ENCODE measurements at places on chromosomes 3 and 15.

GRCh38 chr3:186967686-186968085, 37.4 kb downstream of the ST6GAL1 start:
- no peak for DNase-seq

- no peak for DNase-seq
These were observed 922 bp downstream of the RAB11A start for GRCh38 chr15:65869954-65870871.

DNA sequence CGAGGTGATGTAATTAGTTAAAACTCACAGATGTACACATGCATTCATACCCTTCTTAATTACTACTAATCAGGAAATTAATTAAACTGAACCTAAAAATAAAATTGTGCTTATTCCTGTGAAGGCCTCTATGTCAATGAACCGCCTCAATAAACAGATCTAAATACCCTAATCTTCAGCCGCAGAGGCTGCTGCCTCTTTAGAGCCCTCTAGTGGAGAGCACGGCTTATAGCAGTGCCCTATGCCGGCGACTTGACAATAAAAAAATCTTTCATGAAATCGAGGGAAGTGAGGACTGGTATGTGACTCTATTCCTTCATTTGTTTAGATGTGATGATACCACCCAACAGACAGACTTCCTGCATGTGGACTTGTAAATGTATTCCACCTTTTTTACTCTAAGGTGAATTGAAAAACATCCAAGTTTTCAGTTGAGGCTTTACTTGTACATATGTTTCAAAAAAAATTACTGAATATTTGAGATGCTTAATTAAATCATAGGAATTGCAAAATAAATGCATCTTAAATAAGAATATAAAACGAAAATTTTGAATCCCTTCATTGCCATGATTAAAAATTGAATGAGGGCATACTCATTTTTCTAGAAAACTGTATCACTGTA, 8.3 kb upstream of the EPHA3 start:
- no peak for DNase-seq

- no peak for DNase-seq
These were observed 80.7 kb upstream of the PSMD6 start for GRCh38 chr3:64104006-64104405.

GRCh38 chr3:126959921-126960603, 22.9 kb upstream of the PLXNA1 start:
- no peak for DNase-seq

GRCh38 chr3:124967964-124968363, 33.4 kb upstream of the MUC13 start:
- DNase-seq = no peak

GRCh38 chr15:92503889-92504288, 110.2 kb downstream of the ST8SIA2 start:
- DNase-seq = no peak

DNA sequence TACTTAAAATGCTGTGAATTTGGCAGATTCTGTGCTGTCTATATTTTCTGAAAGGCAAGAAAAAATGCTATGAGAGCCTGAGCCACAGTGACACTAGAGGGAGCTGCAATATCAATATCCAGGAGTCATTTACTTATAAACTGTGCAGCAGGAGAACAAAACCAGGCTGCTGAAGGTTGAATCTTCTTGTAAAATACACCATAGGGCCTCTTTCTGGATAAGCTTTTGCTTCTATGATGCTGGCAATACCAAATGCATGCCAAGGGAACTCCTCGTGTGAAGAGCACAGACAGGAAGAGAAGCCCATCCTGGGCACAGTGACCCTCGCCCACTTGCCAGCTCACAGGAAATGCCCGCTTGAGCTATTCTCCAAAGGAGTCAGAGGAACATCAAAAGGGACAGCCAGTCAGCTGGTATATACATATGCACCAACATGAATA, 48.0 kb upstream of the TSPAN3 start:
- no peak for DNase-seq

- peak; percentile 57 for DNase-seq
These were observed 83.7 kb downstream of the ETV5 start for GRCh38 chr3:186025161-186025560.

DNA sequence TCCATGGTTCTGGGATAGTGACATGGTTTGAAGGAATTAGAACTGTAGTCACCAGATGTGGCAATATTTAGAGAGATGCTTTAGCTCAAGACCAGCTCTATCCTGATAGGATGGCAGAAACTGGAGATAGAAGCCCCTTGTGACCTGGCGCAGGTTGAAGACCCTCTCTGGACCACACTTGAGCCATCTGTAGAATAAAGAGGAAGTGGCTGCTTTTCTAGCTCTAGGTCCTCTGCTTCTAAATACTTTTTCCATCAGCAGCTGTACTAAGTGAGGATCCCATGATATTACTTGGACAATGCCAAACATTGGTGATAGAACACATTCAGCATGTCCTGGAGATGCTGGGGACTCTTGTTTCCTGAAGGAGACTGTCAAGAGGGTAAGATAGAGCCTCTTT, 172.6 kb downstream of the PDCD6IP start:
- no peak for DNase-seq

GRCh38 chr3:20105513-20106280, 65.5 kb downstream of the KAT2B start:
- no peak for DNase-seq

- no peak for DNase-seq
These were observed 53.7 kb downstream of the TRIM42 start for GRCh38 chr3:140731440-140732119.

GRCh38 chr3:81695302-81695701, 66.1 kb downstream of the GBE1 start:
- no peak for DNase-seq

GRCh38 chr3:169026543-169027182, 636.8 kb downstream of the MECOM start:
- no peak for DNase-seq

DNA sequence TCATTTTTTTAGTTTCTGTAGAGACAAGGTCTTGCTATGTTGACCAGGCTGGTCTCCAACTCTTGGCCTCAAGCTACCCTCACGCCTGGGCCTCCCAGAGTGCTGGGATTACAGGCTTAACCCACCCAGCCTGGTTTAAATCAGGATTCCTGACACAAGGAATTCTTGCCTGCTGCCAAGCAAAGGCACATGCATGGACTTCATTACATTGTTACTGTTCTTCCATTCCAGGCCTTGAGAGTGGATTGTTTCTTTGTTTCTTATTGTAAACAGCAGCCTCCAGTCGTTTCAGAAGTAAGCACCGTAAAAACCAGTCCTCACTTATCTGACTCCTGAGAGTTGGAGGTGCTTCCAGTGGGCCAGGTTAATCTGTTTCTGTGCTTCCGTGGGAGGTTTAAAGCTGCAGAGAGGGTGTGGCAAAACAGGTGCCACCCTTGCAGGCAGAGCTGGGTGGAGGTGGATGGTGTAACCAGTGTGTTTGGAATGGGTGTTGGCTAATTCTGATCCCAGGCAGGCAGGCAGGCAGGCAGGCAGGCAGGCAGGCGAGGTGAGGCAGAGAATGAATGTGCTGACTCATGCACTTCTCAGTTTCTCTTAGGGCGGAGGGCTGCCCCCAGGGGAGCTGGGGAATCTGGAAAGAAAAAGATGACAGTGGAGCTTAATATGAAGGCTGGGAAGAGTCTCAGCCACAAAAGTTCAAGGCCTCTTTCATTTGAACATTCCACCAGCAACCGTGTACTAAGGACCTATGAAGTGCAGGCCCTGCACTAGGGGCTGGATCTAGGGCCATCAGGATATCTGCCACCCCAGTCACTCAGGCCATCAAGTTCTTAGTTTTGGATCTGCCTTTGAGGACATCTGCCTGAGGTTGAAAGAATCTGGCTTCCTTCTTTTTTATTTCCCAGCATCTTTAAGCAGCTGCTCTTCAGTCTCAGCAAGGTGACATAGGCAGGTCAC, 37.0 kb upstream of the CDCP1 start:
- DNase-seq = no peak

- no peak for DNase-seq
These were observed 428.8 kb downstream of the PYDC2 start for GRCh38 chr3:191889756-191890155.

GRCh38 chr15:55739641-55740040, 3.3 kb downstream of the PRTG start:
- DNase-seq = no peak

- DNase-seq = no peak
These were observed 1237.9 kb downstream of the ROBO2 start for GRCh38 chr3:78277801-78278200.

DNA sequence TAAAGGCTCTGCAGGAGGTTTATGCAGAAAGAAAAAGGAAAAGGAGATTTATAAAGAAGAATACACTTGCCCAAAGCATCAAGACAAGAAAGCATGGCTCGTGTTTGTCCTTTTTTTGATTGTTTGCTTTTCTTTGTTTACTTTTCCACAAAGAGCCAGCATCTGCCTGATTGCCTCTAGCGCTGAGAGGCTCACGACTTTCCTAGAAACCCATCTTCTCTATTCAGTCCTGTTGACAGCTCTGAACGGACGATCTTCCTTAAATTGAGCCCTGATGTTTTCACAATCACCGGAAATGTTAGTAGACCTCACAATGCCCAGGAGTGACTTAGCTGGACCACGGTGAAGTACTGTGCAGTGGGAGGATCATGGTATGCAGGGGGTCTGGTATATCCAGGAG, 12.4 kb downstream of the GP5 start:
- no peak for DNase-seq

DNA sequence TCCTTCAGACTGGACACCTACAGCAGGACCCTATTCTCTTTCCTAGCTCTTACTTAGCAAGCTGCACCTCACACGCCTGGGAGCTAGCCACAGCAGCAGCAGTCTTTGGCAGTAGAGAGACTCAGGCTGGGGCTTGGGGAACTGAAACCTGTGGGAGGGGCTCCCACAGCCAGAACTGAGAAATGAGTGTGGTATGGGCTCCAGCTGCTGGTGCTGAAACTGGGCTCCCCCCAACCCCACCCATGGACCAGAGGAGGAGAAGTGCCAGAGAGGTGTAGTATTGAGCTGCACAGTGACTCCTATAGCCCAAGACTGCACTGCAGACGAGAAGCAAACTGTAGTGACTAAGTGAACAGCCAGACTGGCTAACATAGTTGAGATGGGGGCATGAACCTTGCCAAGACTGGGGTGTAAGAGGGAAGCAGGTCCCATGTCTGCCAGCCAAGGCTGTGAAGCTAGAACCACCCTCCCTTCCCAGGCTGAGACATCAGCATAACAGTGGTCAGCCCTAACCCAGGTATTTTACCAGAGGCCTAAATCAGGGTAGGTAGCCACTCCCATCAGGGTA, 62.5 kb downstream of the MYO5A start:
- DNase-seq = peak; percentile 64

DNA sequence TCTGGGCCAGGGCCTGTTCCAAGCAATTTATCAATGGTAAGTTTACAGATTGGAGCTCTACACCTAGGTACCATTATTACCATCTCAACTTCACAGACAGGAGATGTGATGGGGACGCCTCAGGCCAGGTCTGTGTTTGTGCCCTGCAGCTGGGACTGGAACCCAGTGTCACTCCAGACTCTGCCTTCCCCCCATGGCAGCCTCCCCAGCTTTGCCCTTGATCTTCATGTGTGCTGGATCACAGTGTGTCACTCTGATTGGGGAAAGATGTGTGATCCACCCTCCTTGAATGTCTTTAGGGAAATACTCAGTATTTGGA, 59.6 kb downstream of the MGLL start:
- no peak for DNase-seq

DNA sequence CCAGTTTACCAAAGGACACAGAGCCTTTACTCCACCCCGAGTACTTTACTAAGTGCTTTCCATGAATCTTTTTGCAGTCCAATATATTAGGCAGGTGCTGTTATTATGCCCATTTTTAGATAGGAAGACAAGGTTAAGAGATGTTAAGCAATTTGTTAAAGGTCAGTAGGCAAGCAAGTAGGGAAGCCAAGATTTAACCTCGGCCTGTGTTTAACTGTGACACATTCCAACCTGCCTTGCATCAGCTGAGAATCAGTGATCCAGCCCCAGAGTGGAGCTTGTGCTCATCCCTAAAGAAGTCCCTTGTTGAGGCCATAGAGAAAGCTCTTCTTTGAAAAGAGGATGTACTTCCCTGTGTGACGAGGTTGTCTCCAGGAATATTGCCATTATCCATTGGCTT, 51.3 kb upstream of the C15orf61 start:
- no peak for DNase-seq

DNA sequence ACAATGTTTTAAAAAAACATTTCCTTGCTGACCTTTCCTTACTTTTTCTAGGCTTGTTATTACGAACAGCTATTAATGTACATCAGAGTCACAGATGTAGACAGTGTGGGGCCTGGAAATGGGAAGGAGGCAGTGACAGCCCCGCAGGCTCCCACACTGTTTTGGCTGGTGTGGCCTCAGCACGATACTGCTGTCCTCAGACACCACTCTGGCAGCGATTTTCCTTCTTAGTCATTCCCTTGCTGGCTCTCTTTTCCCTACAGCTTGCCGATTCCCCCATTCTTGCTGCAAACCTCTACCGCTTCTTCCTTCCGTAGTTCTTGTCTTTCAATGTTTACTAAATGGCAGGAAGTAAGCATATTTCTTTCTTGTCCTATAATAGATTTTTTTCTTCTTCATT, 113.1 kb downstream of the ABI3BP start:
- no peak for DNase-seq

- no peak for DNase-seq
These were observed 23.4 kb downstream of the METTL6 start for GRCh38 chr3:15403965-15404364.

DNA sequence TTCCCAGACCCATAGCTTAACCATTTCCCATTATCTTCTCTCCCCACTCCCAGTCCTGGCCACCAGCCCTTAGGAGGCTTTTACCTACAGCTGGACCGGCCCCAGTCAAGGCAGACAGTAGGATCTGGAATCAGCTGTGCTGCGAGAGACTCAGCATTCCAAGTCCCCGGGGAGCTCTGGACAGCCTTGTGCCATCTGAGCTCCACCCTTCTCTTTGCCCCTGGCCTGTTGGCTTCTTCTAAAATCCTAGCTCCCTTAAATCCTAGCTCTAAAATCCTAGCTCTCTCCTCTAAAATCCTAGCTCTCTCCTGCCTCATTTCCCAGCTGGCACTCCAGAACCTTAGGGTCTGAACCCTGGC, 21.3 kb downstream of the MEGF11 start:
- no peak for DNase-seq

Measured in stimulated activated CD8-positive, alpha-beta memory T cell treated with anti-CD3 and anti-CD28 coated beads, Interleukin-15, amount 100 ng/mL, for 48 hours (primary cell).